C1 segment of cervical spinal cord (tissue), 14 donors: ENCODE measurements at places on chromosomes 5 and 9.

DNA sequence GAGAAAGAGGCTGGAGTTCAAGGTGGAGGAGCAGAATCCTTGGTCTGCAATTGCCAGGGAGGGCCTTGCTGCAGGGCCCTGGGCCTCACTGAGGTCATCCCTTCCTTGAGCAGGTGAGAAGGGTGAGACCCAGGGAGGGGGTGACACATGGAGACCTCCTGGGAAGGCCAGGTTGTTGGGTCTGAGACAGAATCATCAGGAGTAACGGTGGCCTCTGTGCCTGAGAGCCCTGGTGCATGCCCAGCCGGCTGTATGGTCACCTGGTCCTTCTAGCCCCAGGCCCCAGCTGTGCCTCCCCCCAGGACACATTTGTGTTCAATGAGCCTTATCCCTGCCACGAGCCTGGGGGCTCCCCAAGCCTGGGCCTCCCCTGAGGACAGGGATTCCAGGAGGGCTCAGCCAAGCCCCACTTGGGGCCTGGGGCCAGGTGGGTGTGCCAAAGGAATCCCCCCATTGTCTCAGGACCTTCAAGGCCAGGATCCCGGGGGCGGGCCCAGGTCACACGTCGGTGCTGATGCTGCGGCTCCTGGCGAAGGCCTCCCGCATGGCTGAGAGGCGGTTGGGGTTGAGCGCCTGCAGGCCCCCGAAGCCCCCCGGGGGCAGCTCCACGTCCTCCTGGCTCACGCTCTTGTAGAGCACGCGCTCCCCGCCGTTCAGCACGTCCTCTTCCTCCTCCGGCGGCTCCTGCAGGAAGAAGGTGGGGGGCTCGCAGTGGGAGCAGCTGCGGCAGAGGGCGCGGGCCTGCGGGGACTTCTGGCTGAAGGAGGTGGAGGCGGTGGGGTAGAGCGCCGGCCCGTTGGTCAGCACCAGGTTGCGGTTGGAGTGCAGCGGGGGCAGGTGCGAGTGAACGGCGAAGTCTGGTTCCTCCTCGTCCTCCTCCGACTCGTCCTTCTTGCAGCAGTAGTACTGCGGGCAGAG is 30.4 kb downstream of the FAM163B start:
- DNase-seq: no peak

DNA sequence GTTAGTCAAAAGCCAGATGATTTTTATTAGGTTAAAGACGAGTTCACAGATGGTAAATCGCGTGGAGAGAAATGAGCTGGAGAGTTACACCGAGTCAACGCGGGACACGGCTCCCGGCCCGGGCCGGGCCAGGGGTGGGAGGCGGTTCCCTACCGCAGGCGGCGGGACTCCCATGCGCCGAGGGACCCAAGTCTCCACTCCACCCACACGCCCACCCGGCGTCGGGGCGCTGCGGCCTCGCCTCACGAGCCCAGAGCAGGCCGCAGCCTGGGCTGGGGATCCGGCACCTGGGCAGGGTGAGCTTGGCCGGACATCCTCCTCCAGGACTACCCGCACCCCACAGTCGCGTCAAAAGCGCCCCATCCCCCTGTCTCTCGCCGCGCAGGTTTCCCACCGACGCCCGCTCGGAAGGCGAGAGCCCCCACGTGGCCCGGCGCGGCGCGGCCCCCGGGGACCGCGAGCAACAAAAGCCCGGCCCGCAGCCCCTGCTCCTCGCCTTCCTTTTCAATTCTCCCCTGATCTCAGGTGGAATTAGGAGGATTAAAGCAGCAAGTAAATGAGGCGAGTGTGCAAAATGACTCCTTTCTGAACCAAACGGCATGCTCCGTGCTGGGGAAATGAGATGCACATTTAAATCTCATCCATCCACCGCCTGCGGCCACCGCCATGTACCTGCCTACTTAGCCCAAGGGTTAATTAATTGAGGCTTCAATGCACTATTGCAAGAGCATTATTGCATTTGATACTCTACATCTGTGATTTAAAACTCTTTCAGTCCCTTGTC is 196.5 kb upstream of the TBCA start:
- DNase-seq: peak; percentile 40

DNA sequence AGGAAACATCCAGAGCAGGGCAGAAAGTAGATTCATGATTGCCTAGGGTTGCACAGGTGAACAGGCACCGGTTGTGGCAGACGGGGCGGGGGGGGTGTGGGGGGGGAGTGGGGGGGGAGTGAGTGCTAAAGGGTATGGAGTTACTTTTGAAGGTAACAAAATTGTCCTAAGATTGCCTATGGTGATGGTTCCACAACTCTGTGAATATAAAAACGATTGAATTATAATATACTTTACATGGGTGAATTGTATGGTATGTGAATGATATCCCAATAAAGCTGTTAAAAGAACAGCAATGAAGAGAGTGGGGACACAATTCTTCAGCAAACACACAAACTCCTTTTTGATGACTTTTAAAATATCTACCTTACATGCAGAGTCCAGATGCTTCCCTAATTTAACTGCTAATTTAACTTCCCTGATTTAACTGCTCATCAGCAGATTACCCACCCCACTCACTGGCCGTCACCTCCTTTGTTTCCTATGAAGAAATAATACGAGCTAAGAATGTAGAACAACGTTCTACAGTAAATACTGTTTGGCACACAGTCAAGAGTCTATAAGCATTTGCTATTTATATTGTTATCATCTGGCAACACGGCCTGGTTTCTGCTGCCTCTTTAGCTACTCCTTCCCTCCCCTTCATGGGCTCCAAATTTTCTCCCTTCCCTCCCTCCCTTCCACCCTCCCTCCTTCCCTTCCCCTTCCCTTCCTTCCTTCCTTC is 83.5 kb downstream of the PTCH1 start:
- DNase-seq: no peak

DNA sequence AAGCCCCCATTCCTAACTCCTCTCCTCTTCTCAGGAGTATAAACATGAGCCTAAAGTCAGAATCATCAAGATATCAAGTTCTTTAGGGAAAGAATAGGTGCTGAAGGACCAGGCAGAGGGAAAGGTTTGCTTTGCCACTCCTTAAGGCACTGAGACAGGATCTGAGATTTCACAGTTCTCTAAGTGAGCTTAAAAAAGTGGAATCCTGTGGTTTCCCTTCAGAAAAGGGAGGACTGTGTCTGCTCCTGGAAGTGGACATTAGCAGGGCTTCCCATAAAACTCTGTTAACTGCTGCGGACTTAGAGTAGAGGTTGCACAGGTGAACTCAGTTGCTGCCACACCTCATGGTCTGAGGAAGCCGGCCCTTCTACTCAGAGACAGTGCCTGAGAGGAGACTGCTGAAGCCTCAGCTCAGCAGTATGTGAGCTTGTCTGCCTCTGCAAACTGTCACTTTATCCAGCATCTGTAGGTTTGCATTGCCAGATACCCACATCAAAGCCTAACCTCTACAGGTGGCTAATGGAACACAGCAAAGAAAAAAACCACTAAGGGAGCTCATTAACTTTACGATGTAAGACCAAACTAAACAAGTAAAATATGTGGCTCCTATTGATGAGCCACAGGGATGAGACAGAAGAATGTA is 42.9 kb downstream of the RIC1 start:
- no peak for DNase-seq

DNA sequence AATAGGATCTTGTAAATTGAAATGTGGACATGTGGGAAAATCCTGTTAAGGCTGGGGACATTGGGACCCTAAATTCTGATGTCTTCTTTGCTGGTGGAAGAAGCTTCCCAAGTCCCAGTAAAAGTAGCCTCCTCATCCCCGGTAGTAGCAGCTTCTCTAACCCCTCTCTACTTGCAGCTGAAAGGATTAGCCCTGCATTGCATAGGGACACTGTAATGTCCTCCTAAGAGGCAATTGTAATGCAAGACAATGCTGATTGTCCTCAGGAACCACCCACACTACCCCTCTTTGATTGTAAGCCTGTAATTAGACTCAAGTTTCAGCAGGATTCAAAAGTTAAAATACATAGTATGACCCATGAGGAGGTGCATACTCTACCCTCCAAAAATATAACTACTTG is 1938.4 kb upstream of the C9orf72 start:
- DNase-seq: no peak

- DNase-seq: no peak
Measured at GRCh38 chr5:7871653-7872052, 2.7 kb downstream of the MTRR start.
